ENCODE measurements at places on chromosomes 4 and X.

- no peak for DNase-seq
These were observed 129.5 kb downstream of the TSPAN5 start for GRCh38 chr4:98528882-98529281.

GRCh38 chr4:11537846-11538245 is 109.2 kb upstream of the HS3ST1 start:
- no peak for DNase-seq

DNA sequence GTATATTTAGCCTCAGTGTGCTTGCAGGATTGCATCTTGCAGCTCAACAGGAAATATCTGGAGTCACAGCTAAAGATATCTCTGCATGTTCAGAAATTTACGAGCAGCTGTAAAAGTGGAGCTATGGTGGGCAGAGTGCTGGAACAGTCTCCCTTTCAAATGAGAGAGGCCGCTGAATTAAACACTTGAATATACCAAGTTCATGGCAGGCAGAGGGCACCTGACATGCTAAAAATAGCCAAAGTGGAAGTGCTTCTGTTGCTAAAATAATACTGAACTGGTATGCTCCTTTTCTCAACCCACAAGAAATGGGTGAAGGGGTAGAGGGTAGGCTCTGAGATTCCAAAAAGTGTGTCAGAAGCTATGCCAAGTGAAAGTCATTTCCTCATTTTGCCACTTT is 98.1 kb downstream of the MGST2 start:
- no peak for DNase-seq

GRCh38 chr4:2047031-2047660 is 12.0 kb upstream of the NAT8L start:
- no peak for DNase-seq

- no peak for DNase-seq
These were observed 15.6 kb downstream of the SCARB2 start for GRCh38 chr4:76197971-76198410.

- DNase-seq: no peak
These were observed 304.7 kb upstream of the DIAPH2 start for GRCh38 chrX:96379951-96380350.

GRCh38 chr4:80540349-80540748 is 204.8 kb downstream of the CFAP299 start:
- no peak for DNase-seq

GRCh38 chrX:69618803-69619202 is 2.9 kb downstream of the EDA start:
- peak; percentile 8 for DNase-seq

GRCh38 chr4:51906167-51906958 is 63.4 kb downstream of the DCUN1D4 start:
- DNase-seq: peak; percentile 1

Measured in ELR (cell line).